Kidney glomerular epithelial cell (primary cell): ENCODE measurements at places on chromosomes 4 and X.

DNA sequence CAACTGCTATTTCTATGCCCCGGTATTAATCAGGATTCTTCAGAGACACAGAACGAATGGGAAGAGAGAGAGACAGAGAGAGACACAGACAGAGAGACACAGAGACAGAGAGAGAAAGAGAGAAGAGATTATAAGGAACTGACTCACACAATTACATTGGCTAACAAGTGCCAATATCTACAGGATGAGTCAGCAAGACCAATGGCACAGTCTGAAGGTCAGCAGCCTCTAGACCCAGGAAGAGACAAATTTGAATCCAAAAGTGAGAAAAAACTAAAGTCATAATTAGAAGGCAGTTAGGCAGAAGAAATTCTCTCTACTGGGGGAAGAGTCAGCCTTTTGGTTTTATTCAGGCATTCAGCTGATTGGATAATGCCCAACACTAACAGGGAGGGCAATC, 187.3 kb downstream of the MAB21L2 start:
- peak; percentile 15 for DNase-seq

- no peak for DNase-seq
Observed at GRCh38 chr4:157655096-157655809, 434.7 kb downstream of the GRIA2 start.

DNA sequence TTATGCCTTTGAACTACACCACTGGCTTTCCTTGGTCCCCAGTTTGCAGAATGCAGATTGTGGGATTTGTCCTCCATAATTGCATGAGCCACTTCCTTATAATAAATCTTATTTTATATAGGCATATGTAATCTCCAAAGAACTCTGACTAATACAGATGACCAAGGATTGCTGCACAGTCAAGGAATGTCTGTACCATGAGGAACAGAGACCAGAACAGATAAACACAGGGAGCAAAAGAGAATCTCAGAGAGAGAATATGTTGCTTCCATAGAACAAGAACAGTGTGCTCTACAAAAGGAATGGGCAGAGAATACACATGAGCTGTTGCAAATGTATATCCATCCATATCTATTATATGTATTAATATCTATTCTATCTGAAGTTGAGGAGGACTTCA, 111.1 kb downstream of the ADRA2C start:
- no peak for DNase-seq

DNA sequence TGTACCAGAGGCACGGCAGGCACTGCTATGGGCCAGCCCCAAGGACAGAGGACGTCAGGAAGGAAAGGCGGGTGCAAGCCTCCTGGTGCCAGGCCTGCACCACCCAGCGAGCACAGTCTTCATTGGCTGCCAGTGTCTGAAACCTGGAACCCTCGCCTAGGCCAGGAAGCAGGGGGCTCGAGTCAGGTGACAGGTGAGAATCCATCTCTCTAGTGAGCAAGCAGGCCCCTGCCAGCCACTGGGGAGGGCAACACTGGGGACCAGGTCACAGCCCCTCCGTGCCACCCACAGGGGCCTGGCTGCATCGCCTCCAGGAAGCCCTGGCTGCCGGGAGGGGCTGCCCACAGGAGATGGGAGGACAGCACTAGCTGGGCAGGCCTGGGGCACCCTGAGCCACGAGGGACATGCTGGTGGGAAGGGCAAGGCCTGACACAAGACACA, 6.9 kb upstream of the HAUS3 start:
- DNase-seq = no peak

DNA sequence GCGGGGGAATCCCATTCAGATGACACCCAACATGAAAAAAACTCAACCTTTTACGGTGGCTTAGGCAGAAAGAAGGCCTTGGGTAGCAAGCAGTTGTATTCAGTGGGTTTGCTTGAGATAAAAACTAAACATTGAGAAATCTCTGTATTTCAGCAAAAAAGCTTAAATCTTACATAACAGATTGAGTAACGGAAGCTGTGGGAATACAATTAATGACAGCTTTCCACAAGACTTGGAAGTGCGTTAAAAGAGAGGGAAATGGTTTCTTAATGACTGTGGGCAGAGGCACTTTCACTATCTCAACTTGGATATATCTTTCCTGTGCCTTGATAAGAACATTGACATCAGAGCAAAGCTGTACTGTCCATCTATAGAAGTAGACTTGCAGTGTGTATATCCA, 418.5 kb upstream of the HS3ST1 start:
- DNase-seq = no peak

DNA sequence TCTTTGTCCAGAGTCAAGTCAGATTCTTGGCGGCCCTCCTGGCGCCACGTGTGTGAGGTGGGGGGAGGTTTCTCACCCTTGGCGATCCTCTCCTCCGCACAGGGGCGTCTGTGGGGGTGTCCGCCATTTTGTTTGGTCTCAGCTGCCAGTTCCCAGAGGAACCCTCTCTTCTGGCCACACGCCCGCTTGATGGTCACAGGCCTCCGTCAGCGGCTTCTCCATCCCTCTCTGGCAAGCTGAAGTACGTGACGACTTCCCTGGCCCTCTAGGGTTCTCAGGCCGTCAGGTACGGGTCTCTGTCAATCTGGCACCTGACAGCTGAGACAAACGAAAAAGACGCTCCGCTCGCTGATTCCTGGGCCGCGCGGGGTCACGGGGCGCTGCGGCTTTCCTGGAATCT, 272.6 kb downstream of the TRIML1 start:
- DNase-seq = no peak

DNA sequence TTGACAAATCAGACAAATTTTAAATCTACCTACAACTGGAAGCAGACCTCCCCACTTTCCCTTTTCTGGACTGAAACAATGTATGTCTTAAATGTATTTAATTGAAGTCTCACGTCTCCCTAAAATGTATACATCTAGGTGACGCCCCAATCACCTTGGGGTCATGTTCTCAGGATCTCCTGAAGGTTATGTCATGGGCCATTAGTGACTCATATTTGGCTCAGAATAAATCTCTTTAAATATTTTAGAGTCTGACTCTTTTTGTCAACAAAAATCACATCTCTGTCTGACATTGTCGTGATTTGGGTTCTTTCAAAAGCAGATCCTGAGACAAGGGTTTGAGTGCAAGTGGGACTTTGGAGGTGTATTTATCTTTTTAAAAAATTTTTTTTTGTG, 26.2 kb upstream of the BOD1L1 start:
- no peak for DNase-seq

DNA sequence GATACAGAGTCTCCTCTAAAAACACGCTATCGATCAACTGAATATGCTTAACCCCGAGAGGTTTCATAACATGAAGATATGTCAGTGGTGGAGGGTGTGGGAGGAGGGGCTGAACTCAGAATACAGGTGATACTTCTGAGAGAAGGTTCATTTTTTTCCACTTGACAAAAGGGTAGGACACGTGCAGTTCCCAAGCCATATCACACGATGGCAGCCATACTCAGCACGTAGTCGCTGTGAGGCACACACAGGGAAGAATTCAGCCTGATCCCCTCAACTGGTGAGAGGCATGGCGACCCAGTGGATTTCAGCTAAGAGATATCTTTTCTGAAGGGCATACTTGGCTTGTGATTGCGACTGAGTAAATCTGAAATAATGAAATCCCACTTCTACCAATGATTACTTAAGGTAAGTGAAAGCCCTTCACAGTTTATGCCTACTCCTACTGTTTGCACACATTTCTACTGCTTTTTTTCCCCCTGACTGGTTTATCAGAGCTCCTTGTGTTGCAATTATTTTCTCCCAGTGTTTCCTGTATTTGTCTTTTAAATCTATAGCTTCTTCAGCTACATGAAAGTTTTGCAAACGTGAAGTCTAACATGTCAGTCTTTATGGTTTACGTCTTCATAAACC, 133.1 kb downstream of the CORIN start:
- DNase-seq = peak; percentile 26

GRCh38 chr4:170931321-170931720, 841.6 kb upstream of the AADAT start:
- DNase-seq = no peak

DNA sequence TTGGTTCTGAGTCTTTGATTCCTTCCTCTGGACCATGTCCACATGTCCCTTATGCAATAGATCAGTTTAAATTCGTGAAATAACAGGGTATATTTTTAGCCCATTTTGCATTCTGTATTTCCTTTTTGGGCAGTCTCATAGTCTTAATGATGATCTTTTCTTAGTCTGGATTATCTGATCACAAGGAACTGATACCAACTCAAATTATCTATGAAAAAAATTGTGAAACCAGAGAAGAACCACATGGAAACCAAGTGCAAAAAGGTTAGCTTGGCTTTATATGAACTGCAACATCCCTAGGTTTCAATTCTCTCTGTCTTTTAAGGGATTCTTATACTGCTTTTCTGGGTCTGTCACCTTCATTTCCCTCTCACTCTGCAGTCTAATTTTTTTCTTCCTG, 608.6 kb upstream of the AADAT start:
- DNase-seq = no peak

DNA sequence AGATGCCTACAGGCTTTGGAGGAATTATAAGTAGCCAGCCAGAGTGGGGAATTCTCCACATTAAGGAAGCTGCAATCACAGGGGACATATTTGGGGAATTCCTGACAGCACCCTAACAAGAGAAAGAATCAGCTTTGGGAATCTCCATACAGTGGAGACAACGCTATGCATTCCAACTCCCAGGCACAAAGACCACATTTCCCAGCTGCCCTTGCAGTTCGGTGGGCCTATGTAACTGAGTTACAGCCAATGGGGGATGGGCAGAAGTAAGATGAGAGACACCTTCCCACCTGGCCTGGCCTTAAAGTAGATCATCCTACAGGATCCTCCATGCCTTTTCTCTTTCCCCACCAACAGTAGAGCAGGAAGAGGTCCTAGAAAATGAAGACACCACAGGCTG, 43.4 kb upstream of the CCKAR start:
- no peak for DNase-seq

DNA sequence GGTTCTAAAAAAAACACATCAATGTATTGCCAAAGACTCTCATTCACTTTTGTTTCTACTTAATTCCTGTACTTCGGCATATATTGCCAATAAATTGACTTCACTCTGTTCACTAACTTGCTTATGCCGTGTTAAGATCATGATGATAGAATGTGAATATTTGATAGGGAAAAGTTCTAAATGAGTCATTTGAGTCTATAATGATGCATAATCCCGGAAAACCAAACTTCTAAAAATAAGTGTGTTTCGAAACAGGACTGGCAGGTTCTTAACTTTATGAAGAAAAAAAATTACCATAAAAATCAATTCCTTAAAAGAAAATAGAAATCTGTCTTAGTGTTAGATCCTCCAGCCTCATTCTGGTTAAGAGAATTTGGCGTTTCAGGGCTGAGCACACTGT, 387.5 kb upstream of the FTHL17 start:
- DNase-seq = no peak

DNA sequence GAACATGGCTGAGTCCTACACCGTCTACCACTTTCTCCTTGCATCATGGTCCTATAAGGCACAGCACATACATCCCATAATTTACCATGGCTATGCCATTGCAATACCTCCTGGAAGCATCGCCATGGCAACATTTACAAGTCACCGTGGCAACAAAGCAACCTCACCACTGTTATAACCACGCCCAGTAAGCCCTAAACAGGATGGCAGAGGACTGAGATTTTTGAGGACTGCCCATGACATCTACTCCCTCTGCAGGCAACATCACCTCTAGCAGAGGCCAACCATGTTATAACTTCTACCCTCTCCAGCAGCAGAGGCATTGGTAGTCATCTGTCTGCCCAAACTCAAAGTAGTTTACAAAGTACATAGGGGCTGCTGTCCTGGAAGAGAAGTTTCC, 29.7 kb downstream of the BCOR start:
- no peak for DNase-seq

GRCh38 chr4:177339477-177340374, 30.1 kb downstream of the NEIL3 start:
- peak; percentile 73 for DNase-seq

DNA sequence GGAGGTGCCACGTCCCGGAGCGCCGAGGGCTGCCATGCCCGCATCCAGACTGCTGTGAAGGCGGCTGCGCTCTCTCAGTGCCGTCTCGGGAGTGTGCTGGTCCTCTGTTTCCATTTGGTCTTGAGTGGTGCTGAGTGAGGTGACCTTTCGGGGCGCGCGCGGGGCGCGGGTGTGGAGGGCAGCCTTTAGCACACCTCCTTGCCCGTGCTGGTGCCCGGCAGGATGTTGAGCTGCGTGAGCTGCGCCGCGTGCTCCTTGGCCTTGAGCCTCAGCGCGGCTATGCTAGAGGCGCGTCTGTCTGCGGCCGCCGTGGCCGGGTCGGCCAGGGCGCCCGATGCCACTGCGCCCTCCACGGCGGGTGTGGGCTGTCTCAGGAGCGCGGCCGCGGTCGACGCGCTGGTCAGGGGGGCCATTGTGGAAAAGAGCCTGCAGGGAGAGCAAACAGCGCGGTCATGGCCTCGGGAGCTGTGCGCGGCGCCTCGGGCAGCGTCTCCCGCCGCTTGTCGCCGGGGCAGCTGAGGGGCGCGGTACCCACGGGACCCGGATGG, 11.2 kb downstream of the ARX start:
- no peak for DNase-seq

DNA sequence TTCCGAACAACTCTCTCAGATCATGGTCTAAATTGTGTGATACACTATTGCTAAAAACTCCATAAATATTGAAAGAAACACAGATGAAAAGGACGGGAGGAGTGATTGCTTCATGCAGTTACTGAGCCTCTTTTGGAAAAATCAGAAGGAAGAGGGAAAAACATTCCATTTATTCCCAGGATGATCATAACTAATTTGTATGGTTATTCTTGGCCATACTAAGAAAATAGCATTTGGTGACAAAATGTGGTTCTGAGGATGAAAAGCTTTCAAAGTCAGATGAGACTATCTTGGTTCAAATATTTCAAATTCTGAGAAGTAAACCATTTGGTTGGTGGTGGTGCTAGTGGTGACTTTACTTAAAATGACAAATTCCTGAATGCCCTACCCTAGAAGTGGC, 305.4 kb upstream of the LDB2 start:
- DNase-seq = no peak

- no peak for DNase-seq
Observed at GRCh38 chr4:84479663-84480062, 19.4 kb downstream of the NKX6-1 start.

- DNase-seq = no peak
Observed at GRCh38 chrX:38890326-38890725, 89.1 kb downstream of the MID1IP1 start.
